H4 (cell line): ENCODE measurements at places on chromosomes 1 and 21. TPM values are rescaled to one million over a fixed set of nuclear protein-coding genes. Genes with fewer than 3 reads are reported as not detected.
A peak's percentile ranks its signal among the peaks of the same experiment; 100 is the strongest.

DNA sequence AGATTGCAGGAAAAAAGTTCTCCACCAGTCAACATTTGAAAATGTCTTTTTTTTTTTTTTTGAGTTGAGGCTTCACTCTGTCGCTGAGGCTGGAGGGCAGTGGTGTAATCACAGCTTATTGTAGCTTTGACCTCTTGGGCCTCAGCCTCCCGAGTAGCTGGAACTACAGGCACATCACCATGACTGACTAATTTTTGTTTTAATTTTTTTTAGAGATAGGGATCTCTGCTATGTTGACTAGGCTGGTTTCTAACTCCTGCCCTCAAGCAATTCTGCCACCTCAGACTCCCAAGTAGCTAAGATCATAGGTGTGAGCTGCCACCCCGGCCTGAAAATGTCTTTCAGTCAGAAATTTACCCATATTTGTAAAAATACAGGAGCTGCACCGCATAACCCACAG is 30.6 kb upstream of the USP24 start:
- DNase-seq, result no peak

DNA sequence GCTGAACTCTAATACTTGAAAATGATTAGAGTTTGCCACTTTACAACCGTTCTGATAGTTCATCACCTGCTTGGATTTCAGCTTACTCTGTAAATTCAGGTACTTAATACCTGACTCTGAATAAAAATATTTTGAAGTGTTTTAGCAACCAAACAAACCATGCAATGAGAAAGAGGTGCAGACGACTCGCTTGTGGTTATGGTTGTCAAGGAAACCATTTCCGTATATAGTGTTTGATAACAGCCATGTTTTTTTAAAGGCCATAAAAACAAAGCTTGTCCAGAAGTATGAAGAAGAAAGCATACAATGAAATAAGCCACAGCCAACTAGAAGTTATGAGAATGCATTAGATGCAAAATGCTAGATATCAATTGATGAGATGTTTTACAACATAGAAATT is 167.2 kb upstream of the HMCN1 start:
- peak; percentile 50 for DNase-seq

DNA sequence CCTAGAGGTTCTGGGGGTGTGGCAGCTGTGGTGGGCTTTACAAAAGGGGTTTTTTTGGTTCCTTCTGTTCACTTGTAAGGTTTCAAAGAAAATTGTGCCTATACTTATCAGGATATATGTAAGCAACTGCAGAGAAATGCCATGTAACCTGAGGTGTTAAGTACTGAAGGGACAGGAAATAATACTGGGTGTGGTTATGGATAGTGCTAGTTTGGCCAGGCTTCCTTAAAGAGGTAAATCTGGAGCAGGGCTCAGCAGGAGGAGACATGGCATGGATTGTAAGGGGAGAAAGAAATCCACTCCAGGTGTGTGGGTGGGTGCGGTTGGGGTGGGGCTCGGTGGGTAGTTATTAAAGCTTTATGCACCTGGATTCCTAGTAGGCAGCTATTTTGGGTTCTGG is 28.3 kb downstream of the KIRREL1 start:
- DNase-seq, result no peak

The CAPZA1 gene
- total RNA-seq, result 97.8 and 101 TPM in 2 replicates

DNA sequence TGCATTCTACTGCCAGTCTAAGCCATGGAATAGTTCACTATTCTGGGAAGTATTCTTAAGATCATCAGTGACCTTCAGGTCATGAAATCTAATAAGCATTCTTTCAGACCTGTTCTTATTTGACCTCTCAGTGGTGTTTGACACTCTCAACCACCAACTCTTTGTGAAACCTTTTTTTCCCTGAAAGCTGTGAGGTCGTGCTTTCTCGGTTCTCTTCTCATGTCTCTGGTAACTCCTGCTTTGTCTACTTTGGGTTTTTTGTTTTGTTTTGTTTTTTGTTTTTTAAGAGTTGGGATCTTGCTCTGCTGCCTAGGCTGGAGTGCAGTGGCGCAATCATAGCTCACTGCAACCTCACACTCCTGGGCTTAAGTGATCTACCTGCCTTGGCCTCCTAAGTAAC is 56.3 kb downstream of the POU2F1 start:
- no peak for DNase-seq

GRCh38 chr1:151384584-151384983 is 12.1 kb upstream of the SELENBP1 start:
- no peak for DNase-seq

- no peak for DNase-seq
These were observed 166.7 kb downstream of the ADGRL4 start for GRCh38 chr1:78839704-78840277.

The PEX14 gene
- 9.3 and 14.0 TPM in 2 replicates for total RNA-seq

DNA sequence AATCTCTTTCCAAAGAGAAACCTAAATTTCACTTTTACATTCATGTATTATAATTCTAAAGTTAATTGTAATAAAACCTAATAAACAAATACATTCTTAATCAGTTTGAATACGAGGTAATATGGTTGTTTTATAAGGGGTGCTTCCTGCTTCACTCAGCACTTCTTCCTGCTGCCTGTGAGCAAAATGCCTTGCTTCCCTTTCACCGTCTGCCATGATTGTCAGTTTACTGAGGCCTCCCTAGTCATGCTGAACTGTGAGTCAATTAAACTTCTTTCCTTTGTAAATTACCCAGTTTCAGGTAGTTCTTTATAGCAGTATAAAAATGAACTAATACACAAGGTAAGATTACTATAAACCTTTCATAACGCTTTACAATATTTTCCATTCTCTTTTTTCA is 491.1 kb upstream of the LRRC7 start:
- DNase-seq, result no peak

The PALMD gene
- 0.21 TPM in 1 of 2 replicates, not detected in the other for total RNA-seq

DNA sequence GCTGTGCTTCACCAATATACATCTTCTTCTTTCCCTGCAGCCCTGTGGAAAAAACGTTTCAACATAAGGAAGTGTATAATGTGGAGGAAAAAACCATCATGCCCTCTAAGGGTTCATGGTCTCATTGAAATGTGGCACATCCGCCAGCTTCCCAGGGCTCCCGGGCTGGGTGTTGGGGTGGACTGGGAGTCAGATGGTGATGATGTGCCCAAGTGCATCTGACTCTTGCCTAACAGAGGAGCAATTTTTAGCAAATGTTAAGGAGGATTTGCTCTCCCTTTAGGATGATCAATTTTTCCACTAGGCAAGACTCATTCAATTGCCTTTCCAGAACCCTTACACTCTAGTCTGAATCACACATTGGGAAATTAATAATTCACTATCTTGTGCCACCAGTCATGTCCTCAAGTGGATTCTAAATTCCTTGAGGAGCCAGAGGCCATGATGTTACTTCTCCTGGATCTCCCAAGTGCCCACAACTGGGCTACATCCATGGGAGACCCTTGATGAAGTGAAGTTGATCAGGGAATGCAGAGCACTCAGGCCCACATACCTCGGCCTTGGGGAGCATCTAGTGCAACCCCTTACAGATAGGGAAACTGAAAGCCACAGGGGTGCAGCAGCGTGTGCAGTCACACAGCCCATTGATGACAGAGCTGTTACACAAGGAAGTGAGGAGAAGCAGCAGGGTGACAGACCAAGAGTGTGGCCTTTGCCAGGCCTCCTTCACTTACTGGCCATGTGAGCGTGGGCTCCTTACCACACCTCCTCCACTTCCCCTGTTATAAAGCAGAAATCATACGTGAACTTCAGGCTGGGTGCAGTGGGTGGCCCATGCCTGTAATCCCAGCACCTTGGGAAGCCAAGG is 100.0 kb upstream of the SLC44A3 start:
- no peak for DNase-seq

DNA sequence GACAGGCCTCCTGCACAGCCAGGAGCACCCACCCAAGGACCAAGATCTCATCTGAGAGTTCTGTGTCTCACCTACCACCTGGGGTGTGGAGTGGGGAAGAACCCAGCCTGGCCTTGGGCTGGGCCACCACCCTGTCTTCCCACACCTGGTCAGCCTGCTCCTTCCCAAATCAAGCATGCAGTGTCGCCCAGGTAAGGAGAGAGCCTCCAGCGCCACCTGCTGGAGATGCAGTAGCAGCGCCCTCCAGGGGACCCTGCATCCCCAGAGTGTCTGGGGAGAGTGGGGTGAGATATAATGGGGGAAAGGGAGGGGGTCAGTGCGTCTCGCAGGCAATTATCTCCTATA is 32.3 kb downstream of the KIAA2013 start:
- peak; percentile 46 for DNase-seq

DNA sequence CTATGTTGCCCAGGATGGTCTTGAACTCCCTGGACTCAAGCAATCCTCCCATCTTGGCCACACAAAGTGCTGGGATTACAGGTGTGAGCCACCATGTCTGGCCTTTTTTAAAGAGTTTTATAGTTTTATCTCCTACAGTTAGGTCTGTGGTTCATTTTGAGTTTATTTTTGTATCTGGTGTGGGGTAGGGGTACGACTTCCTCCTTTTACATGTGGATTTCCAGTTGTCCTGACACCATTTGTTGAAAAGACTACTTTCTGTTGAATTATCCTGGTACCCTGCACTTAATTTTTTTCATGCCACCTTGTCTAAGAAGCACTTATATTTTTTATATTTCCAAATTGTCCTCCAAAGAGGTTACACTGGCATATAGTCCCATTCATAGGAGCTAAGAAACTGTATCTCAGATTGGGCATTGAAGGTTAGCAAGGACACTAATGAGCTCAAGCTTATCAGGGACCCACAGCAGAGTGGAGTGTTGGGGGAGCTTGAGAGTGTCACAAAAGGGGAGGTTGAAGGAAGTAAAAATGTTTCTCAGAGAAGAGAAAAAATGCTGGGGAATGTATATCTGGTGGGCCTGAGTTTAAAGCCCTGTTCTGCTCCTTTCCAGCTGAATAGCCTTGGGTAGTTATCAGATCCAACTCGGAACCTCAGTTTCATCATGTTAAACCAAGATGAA is 23.4 kb upstream of the MEF2D start:
- no peak for DNase-seq

GRCh38 chr21:45219517-45219916 is 68.2 kb downstream of the POFUT2 start:
- no peak for DNase-seq

DNA sequence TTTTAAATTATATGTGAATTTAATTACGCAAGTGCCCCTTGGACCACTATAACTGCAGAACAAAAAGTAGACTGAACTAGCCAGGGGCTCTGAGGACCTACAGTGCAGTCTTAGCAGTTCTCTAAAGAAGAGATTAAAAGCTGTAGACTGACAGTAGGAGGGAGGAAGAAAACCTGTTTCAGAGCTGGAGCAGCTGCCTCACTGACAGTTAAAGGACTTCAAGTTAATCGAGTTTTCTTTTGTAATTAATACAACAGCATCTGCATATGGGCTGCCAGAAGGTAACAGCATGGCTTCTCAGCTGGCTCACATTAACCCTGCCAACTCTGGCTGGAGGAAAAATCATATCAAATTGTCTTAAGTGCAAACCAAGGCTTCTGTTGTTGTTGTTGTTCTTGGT is 19.9 kb downstream of the DSTYK start:
- DNase-seq, result no peak

GRCh38 chr1:215360758-215361157 is 206.3 kb upstream of the KCTD3 start:
- peak; percentile 45 for DNase-seq
